ENCODE measurements at places on chromosomes 5 and 9.

- DNase-seq: no peak
These were observed 81.5 kb upstream of the MSX2 start for GRCh38 chr5:174642816-174643405.

- no peak for DNase-seq
These were observed 50.2 kb upstream of the ZBTB43 start for GRCh38 chr9:126754436-126755316.

DNA sequence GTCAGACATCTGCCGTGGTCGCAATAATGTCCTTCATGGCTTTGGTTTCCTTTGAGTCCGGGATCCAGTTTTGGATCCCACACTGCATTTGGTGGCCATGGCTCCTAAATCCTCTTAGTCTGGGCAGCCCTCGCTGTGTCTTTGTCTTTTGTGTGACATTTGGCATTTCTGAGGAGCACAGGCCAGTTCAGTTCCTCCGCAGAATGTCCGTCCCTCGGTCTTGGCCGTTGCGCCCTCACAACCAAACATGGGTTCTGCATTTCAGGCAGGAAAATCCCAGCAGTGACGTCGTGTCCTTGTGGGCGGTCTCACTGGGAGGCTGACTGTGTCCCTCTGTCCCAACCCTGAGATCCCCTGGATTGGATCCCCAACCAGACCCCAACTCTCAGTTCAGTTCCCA lies 172.9 kb upstream of the PPP1R26 start:
- DNase-seq: no peak

DNA sequence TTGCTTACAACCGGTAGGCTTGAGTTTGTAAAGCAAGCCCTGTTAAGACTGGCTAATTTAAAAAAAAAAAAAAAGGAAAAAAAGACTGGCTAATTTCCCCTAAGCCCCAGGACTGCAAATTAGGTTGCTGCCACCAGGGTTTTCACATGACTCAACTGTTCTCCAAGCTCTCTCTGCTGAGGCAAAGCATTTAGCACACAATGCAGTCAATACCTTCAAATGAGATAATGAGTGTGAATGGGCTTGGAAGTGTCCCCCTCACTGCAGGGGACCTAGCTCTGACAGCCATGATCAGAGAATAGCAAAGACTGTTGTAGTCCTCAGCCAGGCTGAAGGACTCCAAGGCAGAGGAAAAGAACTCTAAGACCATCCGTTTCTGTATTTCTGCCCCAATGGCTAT lies 42.8 kb upstream of the ZSWIM6 start:
- DNase-seq: no peak

- DNase-seq: no peak
These were observed 211.3 kb upstream of the IRX4 start for GRCh38 chr5:2093859-2094615.

- no peak for DNase-seq
These were observed 126.1 kb upstream of the TBC1D2 start for GRCh38 chr9:98381311-98382103.

DNA sequence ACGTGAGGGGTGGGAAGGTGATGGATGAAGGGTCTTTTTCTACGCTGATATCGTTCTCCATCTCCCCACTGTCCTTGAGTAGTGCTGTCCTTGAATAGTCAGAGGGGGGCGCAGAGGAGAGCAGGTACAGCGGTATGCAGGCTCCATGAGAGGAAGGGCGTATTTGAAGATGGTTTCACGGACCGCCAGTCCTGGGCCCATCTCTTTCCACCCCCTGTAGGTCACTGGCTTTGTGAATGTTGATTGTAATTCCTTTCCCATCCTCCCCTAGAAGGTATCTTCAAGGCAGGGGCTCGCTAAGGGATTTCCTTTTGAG lies 40.8 kb upstream of the DAB2IP start:
- DNase-seq: no peak

- DNase-seq: no peak
These were observed 33.3 kb downstream of the TLE1 start for GRCh38 chr9:81656004-81656403.
